ENCODE measurements at places on chromosomes 4 and X. TPM values are rescaled to one million over a fixed set of nuclear protein-coding genes. Genes with fewer than 3 reads are reported as not detected.

RAB33A gene
- 0.12 TPM for polyA plus RNA-seq

GAGE12H gene
- not detected for polyA plus RNA-seq

SPANXB1 gene
- polyA plus RNA-seq, result 3.6 TPM

EFHC2 gene
- 0.48 TPM for polyA plus RNA-seq

IGFBP7 gene
- 177 TPM for polyA plus RNA-seq

NDNF gene
- not detected for polyA plus RNA-seq

PABPC4L gene
- 0.35 TPM for polyA plus RNA-seq

MAGEA4 gene
- polyA plus RNA-seq, result not detected

RS1 gene
- not detected for polyA plus RNA-seq

RNF128 gene
- polyA plus RNA-seq, result 0.11 TPM

MAGEC2 gene
- not detected for polyA plus RNA-seq

RTL3 gene
- not detected for polyA plus RNA-seq

SUPT20HL1 gene
- polyA plus RNA-seq, result not detected

PIN4 gene
- 105 TPM for polyA plus RNA-seq

ANTXR2 gene
- polyA plus RNA-seq, result 2.3 TPM

CFI gene
- 2.6 TPM for polyA plus RNA-seq

HTR2C gene
- not detected for polyA plus RNA-seq
